Stomach (tissue), 19 donors: ENCODE measurements at places on chromosomes 2 and 18. TPM values are rescaled to one million over a fixed set of nuclear protein-coding genes. Genes with fewer than 3 reads are reported as not detected.

Gene SLC9A2
- 24.6 TPM for total RNA-seq

Gene CYP26B1
- 1.4 TPM for total RNA-seq

GRCh38 chr2:140990416-140990815, 1140.4 kb downstream of the LRP1B start:
- DNase-seq = no peak

GRCh38 chr18:56248610-56249235, 389.7 kb downstream of the TXNL1 start:
- peak; percentile 29 for DNase-seq

- no peak for DNase-seq
Measured at GRCh38 chr18:24043403-24043802, 28.8 kb downstream of the TTC39C start.

GRCh38 chr2:54444503-54444902, 11.6 kb upstream of the SPTBN1 start:
- no peak for DNase-seq

GRCh38 chr2:234448506-234449184, 48.2 kb downstream of the ARL4C start:
- no peak for DNase-seq

DNA sequence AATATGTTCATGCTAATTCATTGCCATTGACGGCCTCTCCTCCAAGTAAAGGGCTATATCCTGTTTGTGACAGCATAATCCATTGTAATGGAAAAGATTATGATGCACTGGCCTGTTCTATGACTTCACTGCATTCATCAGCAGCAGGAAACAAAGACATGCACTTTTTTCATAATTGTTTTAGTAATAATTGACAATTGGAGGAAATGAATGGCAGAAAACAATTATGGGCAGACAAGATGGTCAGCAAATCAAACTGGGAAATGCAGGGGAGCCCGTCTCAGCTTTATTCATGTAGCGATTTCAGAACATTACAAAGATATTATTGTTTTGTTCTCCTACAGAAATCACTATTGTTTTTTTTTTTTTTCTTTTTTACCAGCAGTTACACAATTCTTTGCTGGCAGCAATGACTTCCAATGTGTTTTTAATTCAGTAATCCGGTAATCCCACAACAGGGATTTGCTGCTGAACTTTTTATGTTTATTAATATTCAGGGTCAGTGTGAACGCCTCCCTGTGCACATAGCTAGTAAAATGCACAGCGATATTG, 33.8 kb upstream of the RASGRP3 start:
- DNase-seq = peak; percentile 47

- DNase-seq = no peak
Measured at GRCh38 chr2:11532416-11533055, 1.3 kb upstream of the GREB1 start.

DNA sequence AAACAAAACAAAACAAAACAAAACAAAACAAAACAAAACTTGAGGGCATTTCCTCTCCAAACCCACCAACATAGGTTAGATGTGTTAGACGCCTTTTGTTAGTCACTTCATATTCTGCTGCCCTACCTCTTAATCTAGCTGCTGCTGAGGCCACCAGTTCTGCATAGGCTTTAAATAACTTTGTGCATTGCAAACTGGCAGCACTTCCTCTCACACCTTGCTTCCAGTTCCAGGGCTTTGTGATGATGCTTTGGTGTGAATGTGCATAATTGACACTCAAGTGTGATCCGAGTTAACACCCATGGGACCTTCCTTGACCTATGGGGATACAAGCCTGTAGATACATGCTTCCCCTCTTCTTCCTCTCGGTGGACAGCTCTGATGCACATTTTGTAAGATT, 2.3 kb upstream of the SERPINB11 start:
- DNase-seq = no peak

DNA sequence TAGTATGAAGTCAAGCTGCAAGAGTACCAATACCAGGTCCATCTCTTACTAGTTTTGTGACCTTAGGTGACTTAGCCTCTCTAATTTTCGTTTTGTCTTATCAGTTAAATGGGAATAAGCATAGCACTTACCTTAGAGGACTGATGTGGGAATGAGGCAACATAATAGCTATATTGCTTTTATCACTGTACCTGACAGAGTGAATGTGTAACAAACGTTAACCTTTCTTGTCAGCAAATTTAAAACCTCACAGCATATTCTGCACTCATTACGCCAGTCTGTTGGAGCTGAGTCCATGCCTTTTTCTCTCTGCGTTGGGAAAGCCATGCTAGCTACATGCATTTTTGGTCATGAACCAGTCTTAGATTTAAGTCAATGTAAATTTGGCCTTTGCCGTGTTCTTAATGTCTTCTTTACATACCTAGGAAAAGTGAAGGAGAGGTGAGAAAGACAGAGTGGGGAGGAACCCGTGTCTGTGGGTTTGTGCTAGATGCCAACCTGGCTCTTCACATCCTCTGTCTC, at the start of gene IL36B:
Gene IL36B, minus strand, starts transcription at position 472 of the 522 bp plus-strand sequence.
- DNase-seq = no peak

GRCh38 chr18:68083776-68084175, 567.3 kb upstream of the DSEL start:
- DNase-seq = no peak

DNA sequence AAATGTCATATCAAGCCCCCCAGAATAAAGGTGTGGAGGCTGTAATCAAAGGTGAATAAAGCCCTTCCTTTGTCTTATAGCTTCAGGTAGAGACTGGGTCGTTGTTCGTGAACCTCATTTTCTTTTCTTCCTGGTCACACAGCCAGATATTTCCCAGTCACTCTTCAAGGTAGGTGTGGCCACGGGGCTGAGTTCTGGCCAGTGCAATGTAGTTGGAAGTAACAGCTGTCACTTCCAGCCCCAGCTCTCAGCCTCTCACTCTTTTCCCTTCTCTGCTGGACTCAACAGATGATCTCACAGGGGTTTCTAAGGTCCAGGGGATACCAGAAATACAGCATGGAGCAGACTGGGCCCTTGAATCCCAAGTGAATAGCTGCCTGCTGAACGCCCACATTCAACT, 15.8 kb upstream of the TRPM8 start:
- no peak for DNase-seq
